ENCODE measurements at places on chromosomes 2 and 18.

GRCh38 chr2:235763816-235764215 lies 270.0 kb downstream of the AGAP1 start:
- DNase-seq: no peak

GRCh38 chr2:70084973-70085710 lies 2.1 kb upstream of the PCBP1 start:
- DNase-seq: no peak

DNA sequence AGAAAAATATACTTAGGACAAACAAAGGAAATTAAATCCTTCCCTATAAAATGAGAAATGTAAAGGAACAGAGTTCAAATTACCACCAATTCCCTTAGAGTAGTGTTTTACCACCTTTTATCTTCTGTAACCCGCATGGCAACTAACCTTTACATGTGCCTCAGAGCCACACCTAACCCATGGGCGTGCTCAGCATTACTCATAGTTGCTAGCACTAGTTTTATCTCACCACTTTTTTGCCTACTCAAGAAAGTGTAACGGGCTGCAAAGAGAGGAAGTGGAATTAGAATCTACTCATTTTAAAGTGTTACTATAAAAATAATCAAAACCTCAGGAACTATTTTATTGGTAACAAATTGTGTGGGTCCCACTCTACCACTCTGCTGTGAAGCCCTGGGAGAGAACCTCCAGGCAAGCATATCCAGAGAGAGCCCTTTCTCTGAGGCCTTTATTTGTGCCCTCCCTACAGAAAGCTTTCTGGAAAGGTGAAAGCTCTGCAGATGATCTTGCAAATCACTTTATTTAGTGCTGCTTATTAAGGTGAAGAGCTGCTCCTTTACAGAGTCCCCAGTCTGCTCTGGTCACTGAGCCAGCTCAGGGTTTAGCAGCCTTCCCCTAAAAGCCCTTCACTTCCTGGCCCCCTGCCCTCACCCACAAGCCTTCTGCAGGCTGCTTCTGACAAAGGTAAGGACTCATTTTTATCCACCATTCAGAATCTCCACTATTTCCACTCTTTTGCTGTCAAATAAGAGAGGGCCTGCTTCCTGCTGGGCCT lies 98.8 kb downstream of the TRABD2A start:
- DNase-seq: no peak

DNA sequence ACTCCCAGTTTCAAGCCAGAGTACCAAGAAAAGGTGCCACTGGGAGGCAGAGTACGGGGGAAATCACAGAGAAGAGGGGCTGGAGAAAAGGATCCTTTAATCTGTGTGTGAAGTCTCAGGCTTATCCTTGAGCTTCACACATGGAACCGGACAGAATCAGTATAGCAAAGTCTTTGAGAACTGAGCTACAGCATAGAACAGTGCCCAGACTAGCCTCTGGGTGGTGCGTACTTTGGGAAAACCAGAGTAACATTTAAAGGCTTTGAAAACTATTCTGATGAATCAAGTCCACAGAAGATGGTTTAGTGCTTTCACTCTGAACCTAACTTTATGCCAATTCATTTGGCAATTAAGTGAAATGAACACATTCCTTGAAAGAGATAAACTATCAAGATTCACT lies 83.1 kb downstream of the BABAM2 start:
- no peak for DNase-seq

GRCh38 chr2:134011936-134012586 lies 241.8 kb upstream of the MGAT5 start:
- DNase-seq: no peak

- no peak for DNase-seq
Measured at GRCh38 chr2:44578471-44579093, 216.8 kb downstream of the CAMKMT start.

- no peak for DNase-seq
Measured at GRCh38 chr18:64185987-64186386, 37.1 kb upstream of the LINC00305 start.

GRCh38 chr18:75211002-75211621 lies 515 bp downstream of the TSHZ1 start:
- DNase-seq: no peak

DNA sequence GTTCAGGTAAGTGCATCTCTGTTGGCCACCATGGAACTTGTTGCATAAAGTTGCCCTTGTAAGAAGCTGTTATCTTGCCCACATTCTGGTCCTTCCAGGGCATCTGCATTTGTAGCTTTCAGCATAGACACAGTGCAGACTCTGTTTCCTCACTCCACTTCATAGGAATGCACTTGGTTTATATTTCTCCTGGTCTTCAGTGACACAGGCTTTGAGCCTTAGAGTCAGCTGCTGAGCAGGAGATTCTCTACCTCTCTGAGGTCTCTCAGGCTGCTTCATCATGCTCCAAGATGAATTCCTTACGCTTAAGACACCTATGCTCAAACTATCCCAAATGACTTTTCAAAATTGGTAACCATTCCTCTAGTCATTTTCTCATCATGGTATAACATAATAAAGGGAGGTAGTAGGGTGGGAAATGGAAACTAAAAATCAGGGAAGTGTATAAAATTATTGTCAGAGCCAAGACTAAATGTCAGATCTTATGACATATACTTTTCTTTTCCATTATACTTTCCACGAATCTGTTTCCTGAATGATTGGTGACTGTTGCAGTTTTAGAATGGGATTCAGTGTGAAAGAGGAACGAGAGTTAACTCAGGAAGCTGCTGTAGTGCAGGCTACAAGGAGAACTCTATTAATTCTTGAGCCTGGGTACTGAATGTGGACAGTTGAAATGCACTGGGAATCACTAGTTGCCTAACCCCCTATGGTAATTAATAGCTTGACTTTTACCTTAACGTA lies 72.0 kb downstream of the GALNT1 start:
- DNase-seq: no peak

GRCh38 chr2:68284896-68285295 lies 32.6 kb upstream of the PPP3R1 start:
- DNase-seq: no peak

GRCh38 chr2:46989491-46990230 lies 74.1 kb upstream of the MCFD2 start:
- DNase-seq: no peak

DNA sequence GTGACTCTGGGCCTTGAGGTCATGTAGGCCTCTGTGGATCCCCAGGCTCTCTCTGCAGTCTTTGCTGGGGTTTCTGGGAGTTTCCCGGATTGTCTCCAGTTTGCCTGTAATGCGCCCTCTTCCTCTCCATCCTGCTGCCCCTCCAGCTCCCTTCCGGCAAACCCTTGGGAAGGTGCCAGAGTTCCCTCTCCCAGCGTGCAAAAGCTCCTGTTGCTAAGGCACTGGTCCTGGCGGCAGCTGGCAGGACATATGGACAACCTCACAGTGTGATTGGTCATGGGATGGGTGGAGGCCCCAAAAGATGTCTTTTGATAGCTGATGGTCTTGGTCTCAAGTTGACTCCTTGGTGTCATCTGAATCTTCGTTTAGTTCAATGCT lies 320.1 kb downstream of the CYP26B1 start:
- no peak for DNase-seq

- no peak for DNase-seq
Measured at GRCh38 chr2:120424274-120424796, 78.4 kb downstream of the INHBB start.

DNA sequence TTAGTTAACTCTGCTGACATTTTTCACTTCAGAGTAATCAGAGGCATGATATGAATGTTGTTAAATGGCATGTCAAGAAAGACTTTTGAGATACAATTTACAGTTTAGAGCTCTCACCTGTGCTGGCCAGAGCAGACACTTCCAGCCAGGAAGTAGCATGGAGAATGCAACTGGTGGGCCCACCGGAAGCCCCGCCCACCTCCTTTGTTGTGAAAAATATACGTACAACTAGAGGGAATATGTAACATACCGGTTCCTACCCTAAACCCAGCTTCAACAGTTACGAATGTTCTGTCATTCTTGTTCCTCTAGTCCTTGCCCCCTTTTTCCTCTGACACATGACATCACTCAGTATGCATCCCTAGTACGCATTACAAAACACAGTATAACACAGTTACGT lies 70.2 kb upstream of the ITM2C start:
- DNase-seq: no peak

GRCh38 chr2:98709535-98709934 lies 21.4 kb downstream of the MGAT4A start:
- no peak for DNase-seq

GRCh38 chr2:11830708-11831301 lies 84.4 kb downstream of the LPIN1 start:
- DNase-seq: no peak

All from glomerular endothelial cell (primary cell).